GM04504 (cell line): ENCODE measurements at places on chromosomes 3 and 15.

- DNase-seq = no peak
These were observed 161.5 kb downstream of the TBC1D5 start for GRCh38 chr3:17580901-17581300.

GRCh38 chr3:52061121-52061910, 4.9 kb upstream of the DUSP7 start:
- no peak for DNase-seq

- no peak for DNase-seq
These were observed 139.9 kb downstream of the FBLN2 start for GRCh38 chr3:13688824-13689223.

- no peak for DNase-seq
These were observed 104.8 kb upstream of the THSD4 start for GRCh38 chr15:71010472-71010871.

DNA sequence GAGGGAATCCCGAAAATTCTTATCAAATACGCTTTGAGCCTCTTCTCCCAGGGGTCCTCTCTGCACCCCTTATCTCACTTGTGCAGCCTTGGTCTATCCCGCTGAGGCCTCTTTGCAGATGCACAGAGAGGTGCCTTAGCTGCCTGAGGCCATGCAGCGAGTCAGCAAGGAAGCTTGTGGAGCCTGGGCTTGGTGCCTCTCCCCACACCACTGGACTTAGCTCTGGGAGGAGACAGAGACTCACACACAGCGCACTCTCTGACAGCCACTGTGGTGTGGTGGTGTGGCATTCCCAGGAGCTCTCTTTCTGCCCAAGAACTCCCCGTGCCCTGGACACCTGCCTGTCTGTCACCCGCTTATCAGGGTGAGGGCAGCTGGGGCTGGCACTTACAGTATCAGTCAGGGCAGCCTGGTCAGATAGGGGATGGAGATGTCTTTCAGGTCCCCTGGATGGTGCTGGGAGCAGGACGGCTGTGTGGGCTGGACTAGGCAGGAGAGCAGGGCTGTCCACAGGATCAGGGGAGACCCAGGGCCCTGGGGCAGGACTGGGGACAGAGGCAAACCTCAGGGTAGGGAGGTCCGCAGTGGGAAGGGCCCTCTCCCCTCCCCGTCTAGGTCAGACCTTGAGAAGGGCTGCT, 10.2 kb upstream of the LINGO1 start:
- DNase-seq = no peak

- no peak for DNase-seq
These were observed 7.6 kb downstream of the ULK3 start for GRCh38 chr15:74835312-74835823.

GRCh38 chr3:35257641-35258040, 381.7 kb upstream of the ARPP21 start:
- DNase-seq = no peak

GRCh38 chr15:83581381-83581780, 72.5 kb upstream of the ADAMTSL3 start:
- no peak for DNase-seq

GRCh38 chr3:184895350-184895749, 83.4 kb downstream of the VPS8 start:
- no peak for DNase-seq

DNA sequence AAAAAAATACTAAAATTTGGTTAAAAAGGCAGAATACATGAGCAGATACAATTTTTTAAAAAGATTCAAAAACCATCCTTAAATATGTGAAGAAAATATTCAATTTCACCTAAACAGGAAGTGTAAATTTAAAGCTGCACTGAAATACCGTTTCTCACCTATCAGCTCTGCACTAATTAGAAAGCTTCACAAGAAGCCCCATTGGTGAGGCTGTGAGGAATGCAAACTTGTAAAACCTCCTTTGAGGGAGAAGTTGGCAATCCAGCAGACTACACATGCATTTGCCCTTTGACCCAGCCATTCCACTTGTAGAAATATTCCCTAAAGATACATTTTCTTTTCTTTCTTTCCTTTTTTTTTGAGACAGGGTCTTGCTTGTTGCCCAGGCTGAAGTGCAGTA, 18.8 kb downstream of the BLM start:
- DNase-seq = no peak

- DNase-seq = no peak
These were observed 381.8 kb upstream of the THBS1 start for GRCh38 chr15:39199076-39199475.

DNA sequence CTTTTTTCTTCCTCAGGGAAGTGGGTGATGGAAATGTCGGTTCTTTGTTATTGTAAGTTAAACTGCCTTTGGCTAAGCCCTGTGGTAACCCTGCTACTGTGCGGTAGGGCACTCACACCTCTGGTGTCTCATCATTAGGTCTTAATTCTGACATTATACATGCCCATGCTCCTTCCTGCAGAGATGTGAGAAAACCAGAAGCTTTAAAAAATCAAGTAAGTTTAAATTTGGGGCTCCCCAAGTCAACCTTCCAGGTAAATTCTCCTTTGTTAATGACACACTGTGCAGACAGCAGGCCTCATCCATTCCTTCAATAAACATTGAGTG, 155.8 kb downstream of the FAM43A start:
- DNase-seq = no peak

DNA sequence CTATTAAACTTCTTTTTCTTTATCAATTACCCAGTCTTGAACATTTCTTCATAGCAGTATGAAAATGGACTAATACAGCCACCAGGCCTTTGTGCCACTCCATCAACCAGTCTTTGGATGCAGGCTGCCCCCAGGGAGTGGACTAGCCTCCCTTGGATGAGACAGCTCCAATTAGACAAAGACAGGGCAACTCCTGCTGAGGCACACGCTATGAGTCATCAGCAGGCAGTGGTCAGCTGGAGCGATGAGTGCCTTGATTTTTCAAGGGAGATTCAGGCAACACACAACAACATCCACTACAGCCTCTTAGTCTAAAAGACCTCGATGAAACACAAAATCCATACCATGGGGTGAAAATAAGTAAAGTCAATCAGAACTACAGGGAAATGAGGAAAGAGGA, 160.1 kb downstream of the ARRDC4 start:
- peak; percentile 23 for DNase-seq

- no peak for DNase-seq
These were observed 32.6 kb upstream of the DCP1A start for GRCh38 chr3:53379898-53380297.

- no peak for DNase-seq
These were observed 39.1 kb upstream of the KLHL6 start for GRCh38 chr3:183594636-183595035.
